Endodermal cell (in vitro differentiated cells): ENCODE measurements at places on chromosomes 13 and 19.

DNA sequence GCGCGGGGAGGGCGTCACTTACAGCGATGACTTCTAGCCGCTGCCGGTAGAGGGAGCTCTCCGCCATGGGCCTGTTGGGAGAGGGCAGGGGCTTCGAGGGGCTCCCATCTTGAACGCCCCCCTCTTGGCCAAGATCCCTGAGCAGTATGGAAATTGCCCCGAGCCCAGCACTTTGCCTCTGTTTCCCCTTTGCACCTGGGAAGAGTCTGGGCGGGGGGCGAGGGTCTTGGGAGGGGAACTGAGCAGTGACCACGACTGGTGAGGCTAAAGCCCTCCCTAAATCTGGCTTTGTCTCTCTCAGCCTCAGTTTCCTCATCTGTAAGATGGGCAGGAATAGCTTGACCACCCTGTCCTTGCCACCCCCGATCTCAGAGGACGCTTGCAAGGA, 2.8 kb downstream of the PALM3 start:
- peak; percentile 81 for DNase-seq

GRCh38 chr19:13782537-13782936, 8.3 kb downstream of the C19orf53 start:
- DNase-seq, result no peak

- no peak for DNase-seq
These were observed 3.1 kb downstream of the ABHD17A start for GRCh38 chr19:1882089-1882785.

DNA sequence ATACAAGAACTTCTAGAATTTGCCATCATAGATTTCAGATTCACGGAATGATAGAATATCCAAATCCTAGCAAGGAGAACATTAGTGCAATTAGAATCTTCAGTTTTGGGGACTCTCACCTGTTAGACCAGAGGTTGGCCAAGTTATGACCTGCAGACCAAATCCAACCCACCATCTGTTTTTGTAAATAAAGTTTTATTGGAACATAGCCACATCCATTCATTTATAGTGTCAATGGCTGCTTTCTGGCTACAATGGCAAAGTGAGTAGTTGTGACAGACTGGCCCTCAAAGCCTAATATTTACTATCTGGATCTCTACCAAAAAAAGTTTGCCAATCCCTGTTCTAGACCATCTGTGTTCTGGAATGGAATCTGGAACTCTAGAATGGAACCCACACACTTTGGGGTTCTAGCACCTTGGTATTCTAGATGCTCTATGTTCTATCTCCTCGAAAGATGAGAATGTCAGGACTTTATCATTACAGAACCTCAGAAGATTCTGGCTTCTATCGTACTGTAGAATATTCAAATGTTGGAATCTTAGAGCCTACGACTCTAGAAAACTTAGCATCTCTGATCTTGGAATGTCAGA, 2.5 kb downstream of the KPTN start:
- no peak for DNase-seq

DNA sequence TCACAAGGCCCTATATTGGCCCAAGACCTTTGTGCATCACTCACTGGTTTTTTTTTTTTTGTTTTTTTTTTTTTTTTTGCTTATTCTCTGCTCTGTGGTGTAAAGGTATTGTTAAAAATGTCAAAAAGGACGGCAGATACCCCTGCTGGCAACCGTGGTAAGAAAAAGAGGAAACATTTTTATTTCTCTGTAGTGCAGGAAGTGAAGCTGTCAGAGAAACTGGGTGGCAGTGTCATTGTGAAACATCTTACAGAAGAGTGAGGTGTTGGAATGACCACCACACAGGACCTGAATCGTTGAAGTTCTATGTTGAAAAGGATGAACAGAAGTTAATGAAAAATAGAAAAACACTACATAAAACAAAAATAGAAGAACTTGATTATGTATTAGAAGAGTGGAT, 346.4 kb downstream of the FGF9 start:
- DNase-seq, result no peak

DNA sequence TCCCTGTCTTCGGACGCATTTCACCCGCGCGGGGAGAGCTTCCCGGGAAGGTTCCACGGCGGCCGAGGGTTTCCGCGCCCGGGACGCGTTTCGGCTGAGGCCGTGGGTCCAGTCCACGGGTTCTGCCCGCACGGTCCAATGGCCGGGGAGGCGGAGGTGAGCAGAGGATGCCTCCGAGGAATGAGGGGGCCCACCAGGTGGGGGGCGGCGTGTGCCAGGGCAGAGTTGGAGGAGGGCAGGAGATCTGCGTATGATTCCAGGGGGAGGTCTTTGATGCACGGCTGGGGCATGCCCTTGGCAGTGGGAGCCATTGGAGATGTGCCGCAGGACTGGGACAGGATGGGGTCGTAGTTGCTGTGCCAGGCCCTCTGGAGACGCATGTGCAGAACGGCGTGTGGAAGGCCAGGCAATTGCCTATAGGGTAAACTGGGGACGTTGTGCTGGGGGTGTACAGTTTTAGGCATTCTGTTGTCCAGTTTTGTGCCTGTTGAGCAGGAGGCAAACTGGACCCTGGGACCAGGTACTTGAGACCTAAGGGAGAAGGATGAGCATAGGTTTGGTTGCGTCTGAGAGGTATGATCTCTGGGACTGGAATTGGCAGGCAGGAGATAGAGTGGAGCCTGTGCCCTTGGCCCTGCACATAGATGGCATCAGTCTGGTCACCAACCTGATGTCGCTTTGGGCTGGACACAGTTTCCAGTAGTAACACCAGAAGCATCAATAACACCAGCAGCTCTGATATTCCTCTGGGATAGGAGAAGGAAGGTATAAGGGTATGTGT, 751 bp downstream of the ZNF584 start:
- DNase-seq, result peak; percentile 65

- DNase-seq, result no peak
These were observed 59.0 kb upstream of the FARP1 start for GRCh38 chr13:98083936-98084335.

DNA sequence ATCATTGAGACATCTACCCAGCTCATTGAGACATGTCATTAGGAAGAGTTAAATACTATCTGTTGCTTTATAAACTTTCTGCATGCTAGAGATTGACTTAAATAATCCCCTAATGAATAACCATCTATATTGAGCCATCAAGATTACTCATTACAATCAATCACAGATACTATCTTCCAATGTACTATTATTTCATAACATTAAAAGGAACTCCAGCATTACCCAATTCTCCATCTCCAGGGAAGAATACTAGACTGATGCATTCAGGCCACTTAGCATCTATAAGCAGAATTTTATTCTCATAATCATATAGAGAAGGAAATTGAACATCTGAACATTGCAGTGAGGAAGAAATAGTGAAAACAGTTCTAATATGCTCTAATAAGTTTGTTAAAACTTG, 8.0 kb downstream of the EPSTI1 start:
- DNase-seq, result no peak

DNA sequence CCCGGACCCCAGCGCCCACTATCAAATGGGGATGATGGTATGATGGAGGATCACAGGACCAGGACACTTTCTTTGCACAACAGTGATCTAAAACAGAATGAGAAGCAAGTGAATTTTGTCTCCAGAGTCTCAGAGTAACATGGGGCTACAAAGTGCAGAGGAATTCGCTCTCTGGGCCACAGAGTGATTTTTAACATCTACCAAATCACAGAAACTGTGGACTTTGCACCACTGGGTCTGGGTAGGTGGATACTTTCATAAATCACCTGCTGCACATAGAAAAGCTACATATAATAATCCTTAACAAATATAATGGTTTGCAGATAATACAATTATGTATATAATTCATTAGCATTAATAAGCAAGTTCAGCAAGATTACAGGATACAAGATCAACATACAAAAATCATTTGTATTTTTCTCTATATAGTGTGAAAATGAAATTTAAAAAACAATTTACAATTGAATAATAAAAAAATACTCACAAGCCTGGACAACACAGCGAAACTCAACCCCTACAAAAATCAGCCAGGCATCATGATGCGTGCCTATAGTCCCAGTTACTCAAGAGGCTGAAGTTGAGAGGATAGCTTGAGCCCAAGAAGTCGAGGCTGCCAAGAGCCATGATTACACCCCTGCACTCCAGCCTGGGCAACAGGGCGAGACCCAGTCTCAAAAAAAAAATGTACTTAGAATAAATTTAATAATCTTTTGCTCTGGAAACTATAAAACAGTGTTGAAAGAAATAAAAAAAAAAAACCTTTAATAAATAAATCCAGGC, 60.3 kb upstream of the EEF1AKMT1 start:
- no peak for DNase-seq

- DNase-seq, result no peak
These were observed 6.2 kb downstream of the HIPK4 start for GRCh38 chr19:40383668-40384248.

DNA sequence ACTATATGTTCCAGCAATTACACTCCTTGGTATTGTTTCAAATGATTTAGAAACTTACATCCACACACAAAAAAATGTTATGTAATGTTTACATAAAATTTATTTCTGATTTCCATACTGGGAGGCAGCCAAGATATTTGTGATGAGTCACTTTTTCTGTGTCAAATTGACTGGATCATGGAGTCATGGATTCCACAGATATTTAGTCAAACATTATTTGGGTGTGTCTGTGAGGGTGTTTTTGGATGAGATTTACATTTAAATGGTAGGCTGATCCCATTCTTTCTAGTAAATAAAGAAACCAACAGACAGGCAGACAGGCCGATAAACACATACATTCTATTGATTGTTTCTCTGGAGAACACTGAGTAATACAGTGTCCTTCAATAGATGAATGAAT, 562.8 kb downstream of the SLITRK6 start:
- no peak for DNase-seq

GRCh38 chr13:39565036-39565949, 37.7 kb downstream of the LHFPL6 start:
- peak; percentile 77 for DNase-seq

- peak; percentile 91 for DNase-seq
These were observed 1505.1 kb upstream of the SLC10A2 start for GRCh38 chr13:104571161-104571892.

GRCh38 chr13:50244355-50244712, 229.1 kb downstream of the KCNRG start:
- DNase-seq, result no peak

DNA sequence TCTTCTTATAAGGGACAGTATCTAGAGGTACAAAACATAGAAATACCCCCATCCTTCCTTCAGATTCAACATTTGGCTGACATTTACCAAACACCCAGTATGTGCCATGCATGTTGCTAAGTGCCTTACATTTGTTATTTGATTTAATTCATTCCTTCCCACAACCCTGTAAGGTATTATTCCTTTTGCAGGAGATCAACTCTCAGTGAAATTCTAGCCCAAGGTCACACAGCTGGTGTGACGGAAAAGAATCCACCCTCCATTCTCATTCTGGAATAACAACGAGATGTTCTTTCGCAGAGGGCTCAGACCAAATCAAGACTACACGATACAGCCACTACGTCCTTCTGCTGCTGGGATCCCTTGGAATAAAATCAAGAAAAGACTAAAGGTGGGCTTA, 67.8 kb downstream of the C13orf42 start:
- peak; percentile 9 for DNase-seq

DNA sequence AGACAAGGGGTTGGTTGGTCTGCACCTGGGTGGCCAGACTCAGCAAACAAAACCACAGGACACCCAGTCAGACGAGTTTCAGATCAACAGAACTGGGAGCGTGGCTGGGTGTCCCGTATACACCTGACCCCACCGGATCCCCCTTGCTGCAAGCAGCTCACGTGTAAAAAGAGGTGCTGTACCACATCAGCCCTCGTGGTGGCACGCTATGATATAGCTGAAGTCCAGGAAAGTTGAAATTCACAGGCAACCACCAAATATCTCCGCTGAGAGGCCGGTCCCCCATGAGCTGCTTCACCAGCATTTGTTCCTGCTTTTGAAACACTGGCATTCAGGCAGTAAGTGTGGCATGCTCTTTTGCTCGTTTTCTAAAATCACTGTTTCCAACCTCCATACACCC, 92.3 kb downstream of the TUBA3C start:
- DNase-seq, result no peak

DNA sequence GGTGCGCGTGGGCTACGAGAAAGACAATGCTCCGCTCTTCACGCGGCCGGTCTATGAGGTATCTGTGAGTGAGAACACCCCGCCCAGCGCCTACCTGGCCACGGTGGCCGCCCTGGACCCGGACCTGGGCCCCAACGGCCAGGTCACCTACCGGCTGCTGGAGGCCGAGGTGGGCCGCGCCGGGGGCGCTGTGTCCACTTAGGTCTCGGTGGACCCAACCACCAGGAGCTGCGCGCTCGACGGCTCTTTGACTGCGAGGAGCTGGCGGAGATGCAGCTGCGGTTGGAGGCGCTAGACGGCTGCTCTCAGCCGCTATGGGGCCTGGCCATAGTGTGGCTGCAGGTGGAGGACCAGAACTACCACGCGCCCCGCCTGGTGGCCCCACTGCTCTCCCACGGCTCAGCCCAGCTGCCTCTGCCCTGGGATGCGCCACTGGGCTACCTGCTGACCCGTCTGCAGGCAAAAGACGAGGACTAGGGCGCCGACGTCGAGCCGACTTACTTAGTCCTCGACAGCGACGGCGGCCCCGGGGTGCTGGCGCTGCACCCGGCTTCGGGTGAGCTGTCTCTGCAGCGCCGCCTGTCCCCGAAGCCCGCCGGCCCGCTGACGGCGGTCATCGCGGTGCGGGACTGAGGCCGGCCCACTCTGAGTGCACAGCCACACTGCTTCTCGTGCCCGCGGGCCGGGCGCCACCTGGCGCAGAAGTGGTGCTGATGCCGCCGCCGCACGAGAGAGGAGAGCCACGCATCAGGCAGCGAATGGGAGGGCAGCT, 173.0 kb downstream of the OLFM4 start:
- peak; percentile 87 for DNase-seq

DNA sequence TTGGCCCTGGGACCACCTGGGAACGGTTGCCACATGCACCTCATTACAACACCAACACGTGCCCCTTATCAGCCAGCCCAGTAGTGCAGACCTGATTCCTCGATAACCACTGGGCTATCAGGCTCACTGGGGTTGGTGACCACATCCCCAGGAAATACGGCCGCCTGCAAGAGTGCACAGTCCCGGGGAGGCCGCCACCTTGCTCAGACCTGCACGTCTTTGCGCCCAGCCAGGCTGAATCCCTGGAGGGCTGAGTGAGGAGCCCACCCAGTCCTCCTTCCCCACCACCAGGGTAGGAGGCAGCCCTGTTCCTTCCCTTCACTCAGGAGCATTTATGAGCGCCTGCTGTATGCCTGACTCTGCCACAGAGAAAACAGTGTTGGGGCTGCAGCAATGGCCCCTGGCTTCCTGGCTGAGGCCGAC, 67.8 kb downstream of the CEBPG start:
- DNase-seq, result no peak

DNA sequence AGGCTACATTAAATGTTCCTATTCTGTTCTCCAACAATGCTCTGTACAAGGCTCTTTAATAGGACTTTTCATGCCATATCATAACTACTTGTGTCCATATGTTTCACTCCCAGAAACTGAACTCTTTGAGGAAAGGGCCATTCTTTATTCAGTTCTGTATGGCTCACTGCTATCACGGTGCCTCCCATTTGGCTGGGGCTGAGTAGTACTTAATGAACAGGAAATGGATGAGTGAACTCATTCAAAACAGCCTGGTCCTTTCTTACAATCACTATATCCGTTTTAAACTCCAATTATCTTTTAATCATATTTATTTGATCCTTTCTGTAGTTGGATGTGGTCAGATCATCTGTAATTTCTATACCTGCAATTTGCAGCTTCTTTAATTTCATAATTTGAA, 410.6 kb downstream of the TBC1D4 start:
- no peak for DNase-seq
